ENCODE measurements at places on chromosomes 7 and 10. TPM values are rescaled to one million over a fixed set of nuclear protein-coding genes. Genes with fewer than 3 reads are reported as not detected.

Gene CACNB2
- 1.2 TPM for total RNA-seq

Gene HYCC1
- total RNA-seq: 163 TPM

Gene PTPRN2
- 0.50 TPM for total RNA-seq

Gene SIRT1
- total RNA-seq: 12.6 TPM

Gene AMZ1
- 1.3 TPM for total RNA-seq

Gene TPST1
- 154 TPM for total RNA-seq

Gene EPHB6
- 8.8 TPM for total RNA-seq

Gene TNKS2
- total RNA-seq: 56.0 TPM

Gene UNCX
- total RNA-seq: not detected

Gene SLC26A5
- total RNA-seq: not detected

Gene SUN3
- not detected for total RNA-seq

Gene AKR1C2
- total RNA-seq: 62.1 TPM

Gene ACTL6B
- total RNA-seq: not detected

Gene RARRES2
- total RNA-seq: 20.7 TPM

Gene GBX1
- not detected for total RNA-seq

Gene BMPER
- total RNA-seq: 11.2 TPM

Gene GPRIN2
- total RNA-seq: not detected

Gene MMRN2
- 3.6 TPM for total RNA-seq

Gene ENTPD1
- 0.50 TPM for total RNA-seq

Gene CPED1
- 122 TPM for total RNA-seq

Gene MYO1G
- total RNA-seq: under 0.01 TPM

Gene ANKRD1
- total RNA-seq: 2.6 TPM

Gene CACUL1
- 25.3 TPM for total RNA-seq

Gene PHKG1
- total RNA-seq: 0.99 TPM

Gene CCDC146
- 2.2 TPM for total RNA-seq

Gene NODAL
- total RNA-seq: not detected

Gene CTNNA3
- total RNA-seq: not detected

Gene RSPH10B2
- total RNA-seq: under 0.01 TPM

Measured in smooth muscle cell of trachea (primary cell).